ENCODE measurements at places on chromosomes 7 and 10.

DNA sequence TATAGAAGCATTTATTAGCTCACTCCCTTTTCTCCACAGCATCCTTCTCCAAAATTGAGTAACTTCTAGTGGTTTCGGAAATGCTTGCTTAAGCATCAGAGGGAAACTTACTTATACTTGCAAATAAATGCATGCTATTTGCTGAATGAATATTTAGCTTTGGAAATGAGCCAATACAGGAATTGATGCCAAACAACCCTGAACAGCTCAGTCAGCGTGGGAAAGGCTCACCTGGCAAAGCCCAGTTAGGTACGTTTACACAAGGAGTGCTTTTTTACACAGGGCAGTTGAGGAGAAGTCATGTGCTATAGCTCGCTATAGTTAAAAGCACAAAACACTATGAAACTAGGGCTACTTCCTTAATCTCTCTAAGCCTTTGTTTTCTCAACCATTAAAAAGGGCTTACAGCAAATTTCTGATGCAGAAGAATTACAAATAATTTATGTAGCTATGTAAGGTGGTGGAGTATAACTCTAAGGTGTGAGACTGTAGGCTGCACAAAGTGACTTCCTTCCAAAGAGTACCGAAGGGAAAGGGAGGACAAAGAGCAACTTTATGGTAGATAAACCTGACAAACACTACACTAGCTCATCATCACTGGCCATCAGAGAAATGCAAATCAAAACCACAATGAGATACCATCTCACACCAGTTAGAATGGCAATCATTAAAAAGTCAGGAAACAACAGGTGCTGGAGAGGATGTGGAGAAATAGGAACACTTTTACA is 498.2 kb downstream of the PHTF2 start:
- DNase-seq, result no peak

DNA sequence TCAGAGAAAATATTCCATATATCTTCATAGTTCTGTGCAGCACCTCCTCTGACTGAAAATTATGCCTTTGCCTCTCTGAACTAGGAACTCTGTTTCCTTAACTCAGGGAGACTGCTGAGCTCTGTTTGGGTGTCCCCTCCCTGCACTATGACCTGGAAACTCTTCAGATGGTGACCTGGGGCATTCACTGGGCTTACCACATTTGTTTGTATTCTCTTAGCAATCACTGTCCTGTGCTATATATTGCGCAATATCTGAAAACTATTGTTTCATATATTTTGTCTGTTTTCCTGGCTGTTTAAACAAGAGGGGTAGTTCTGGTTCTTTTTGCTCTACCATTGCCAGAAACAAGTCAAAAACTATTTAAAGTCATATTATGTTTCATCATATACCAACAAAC is 181.8 kb upstream of the KIAA1217 start:
- DNase-seq, result no peak

DNA sequence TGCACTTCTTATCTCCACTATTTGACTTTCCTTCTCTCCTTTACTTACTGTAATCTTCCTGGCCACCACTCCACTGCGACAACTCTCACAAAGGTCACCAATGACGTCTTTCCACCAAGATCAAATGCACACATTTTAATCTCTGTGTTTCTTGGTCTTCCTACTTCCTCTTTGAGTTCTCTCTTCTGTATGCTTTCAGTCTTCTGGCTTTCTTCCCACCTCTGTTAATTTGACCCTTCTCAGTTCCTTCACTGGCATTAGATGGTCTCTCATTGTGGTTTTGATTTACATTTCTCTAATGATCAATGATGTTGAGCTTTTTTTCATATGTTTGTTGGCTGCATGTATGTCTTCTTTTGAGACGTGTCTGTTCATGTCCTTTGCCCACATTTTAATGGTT is 31.9 kb downstream of the FAM107B start:
- no peak for DNase-seq

- DNase-seq, result no peak
Observed at GRCh38 chr7:15515252-15515651, 46.6 kb downstream of the AGMO start.

DNA sequence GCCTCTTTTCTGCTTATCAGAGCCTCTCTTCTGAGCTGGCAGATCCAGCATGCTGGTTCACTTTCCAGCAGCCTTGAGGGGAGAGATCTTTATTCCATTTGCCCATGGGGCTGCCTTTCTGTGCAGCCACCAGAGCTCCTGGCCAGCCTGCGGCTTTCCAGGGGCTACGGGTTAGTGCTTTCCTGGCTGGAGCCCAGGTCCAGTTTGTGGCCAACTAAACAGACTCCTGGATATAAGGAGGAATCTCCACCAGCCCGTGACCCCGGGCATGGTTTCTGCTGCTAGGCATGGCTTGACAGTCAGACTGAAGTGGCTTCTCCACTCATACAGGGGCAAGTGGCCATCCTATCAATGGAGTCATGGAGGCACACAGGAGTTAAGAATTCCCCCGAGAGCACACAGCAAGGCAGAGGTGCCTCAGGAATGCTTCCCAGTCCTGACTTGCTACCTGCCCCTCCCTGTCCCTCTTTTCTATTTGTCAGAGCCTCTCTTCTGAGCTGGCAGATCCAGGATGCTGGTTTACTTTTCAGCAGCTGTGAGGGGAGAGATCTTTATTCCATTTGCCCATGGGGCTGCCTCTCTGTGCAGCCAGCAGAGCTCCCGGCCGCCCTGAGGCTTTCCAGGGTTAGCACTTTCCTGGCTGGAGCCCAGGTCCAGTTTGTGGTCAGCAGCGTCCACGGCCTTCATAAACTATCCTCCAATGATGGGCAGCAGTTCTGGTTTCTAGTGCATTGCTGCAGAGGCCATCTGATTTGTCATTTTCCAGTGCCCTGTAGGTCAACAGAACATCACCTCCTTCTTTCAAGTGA is 35.9 kb downstream of the TSPAN15 start:
- DNase-seq, result no peak

- DNase-seq, result no peak
Observed at GRCh38 chr10:113399065-113399464, 153.8 kb upstream of the HABP2 start.

Data from activated T-cell treated with anti-CD3 and anti-CD28 coated beads for 4 hours (primary cell).